ENCODE measurements at places on chromosomes 6 and 20. TPM values are rescaled to one million over a fixed set of nuclear protein-coding genes. Genes with fewer than 3 reads are reported as not detected.

The C20orf144 gene
- 0.27 TPM for total RNA-seq

The RIMS4 gene
- total RNA-seq: not detected

The COL19A1 gene
- total RNA-seq: 54.4 TPM

The SLC13A3 gene
- 0.47 TPM for total RNA-seq

- no peak for DNase-seq
Observed at GRCh38 chr6:163333038-163333437, 81.5 kb upstream of the QKI start.
